A549 treated with Mapracorat at 1 μM for 4 hours (cell line): ENCODE measurements at places on chromosomes 5 and 9. TPM values are rescaled to one million over a fixed set of nuclear protein-coding genes. Genes with fewer than 3 reads are reported as not detected.

MYMK gene
- total RNA-seq = not detected in 5 replicates

FBXO4 gene
- 5.9 to 8.1 TPM (median 7.3 TPM) in 5 replicates for total RNA-seq

ST6GALNAC4 gene
- 13.8 to 18.8 TPM (median 16.9 TPM) in 5 replicates for total RNA-seq

FOXD4L5 gene
- 0.05 TPM in 1 of 5 replicates, not detected in the others for total RNA-seq

CCL21 gene
- not detected in 5 replicates for total RNA-seq

CDKN2B-AS1 gene
- total RNA-seq = not detected in 5 replicates

CCL27 gene
- total RNA-seq = 0.28 TPM in 1 of 5 replicates, not detected in the others

LOX gene
- 1.2 to 2.1 TPM (median 1.7 TPM) in 5 replicates for total RNA-seq

MEGF10 gene
- not detected in 5 replicates for total RNA-seq

SPINK13 gene
- 0.27 to 0.30 TPM (median 0.27 TPM) in 3 of 5 replicates, not detected in the others for total RNA-seq

CAMK2A gene
- 0.75 to 1.0 TPM (median 0.80 TPM) in 5 replicates for total RNA-seq

KIF12 gene
- total RNA-seq = 2.0 to 2.6 TPM (median 2.2 TPM) in 5 replicates

SOX30 gene
- not detected in 5 replicates for total RNA-seq

CNTNAP3 gene
- total RNA-seq = 6.4 to 10.4 TPM (median 8.8 TPM) in 5 replicates

CARTPT gene
- total RNA-seq = not detected in 5 replicates

LRRC19 gene
- not detected in 5 replicates for total RNA-seq

CORO2A gene
- 1.0 to 1.6 TPM (median 1.3 TPM) in 5 replicates for total RNA-seq
